ENCODE measurements at places on chromosomes 7 and 10. TPM values are rescaled to one million over a fixed set of nuclear protein-coding genes. Genes with fewer than 3 reads are reported as not detected.

GRCh38 chr7:54331311-54331710 lies 210.9 kb upstream of the VSTM2A start:
- no peak for DNase-seq

DNA sequence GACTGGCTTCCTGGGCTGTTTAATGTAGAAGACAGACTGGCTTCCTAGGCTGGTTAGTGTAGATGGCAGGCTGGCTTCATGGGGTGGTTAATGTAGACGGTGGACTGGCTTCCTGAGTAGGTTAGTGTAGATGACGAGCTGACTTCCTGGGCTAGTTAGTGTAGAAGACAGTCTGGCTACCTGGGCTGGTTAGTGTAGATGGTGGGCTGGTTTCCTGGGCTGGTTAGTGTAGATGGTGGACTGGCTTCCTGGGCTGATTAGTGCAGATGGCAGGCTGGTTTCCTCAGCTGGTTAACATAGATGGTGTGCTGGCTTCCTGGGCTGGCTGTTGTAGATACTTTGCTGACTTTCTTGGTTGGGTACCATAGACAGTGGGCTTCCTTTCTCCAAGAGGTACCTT lies 122.9 kb upstream of the PPP2R2D start:
- DNase-seq, result no peak

GRCh38 chr7:148379677-148380076 lies 210.9 kb upstream of the C7orf33 start:
- DNase-seq, result no peak

- DNase-seq, result no peak
Measured at GRCh38 chr7:158026636-158027265, 560.9 kb downstream of the PTPRN2 start.

DNA sequence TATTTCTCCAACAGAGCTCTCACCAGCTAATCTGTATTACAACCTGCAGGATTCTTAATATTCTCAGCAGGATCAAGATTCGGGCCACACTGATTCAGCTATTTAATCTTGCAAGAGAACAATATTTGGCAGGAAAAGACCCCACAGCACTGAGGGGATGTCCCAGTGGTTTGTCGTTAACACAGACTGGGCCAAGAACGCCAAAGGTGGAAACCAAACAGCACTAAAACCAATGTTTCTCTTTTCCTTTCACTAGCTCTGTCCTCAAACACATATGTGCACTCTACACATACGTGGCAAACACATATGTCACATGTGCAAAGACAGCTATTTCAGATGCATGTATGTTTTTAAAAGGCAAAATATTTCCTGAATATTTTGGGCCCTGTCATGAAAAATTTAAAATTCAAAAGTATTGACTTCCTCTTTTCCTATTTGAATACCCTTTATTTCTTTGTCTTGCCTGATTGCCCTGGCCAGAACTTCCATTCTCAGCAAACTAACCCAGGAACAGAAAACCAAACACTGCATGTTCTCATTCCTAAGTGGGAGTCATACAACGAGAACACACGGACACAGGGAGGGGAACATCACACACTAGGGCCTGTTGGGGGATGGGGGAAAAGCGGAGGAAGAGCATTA lies 51.7 kb upstream of the NEBL start:
- no peak for DNase-seq

DNA sequence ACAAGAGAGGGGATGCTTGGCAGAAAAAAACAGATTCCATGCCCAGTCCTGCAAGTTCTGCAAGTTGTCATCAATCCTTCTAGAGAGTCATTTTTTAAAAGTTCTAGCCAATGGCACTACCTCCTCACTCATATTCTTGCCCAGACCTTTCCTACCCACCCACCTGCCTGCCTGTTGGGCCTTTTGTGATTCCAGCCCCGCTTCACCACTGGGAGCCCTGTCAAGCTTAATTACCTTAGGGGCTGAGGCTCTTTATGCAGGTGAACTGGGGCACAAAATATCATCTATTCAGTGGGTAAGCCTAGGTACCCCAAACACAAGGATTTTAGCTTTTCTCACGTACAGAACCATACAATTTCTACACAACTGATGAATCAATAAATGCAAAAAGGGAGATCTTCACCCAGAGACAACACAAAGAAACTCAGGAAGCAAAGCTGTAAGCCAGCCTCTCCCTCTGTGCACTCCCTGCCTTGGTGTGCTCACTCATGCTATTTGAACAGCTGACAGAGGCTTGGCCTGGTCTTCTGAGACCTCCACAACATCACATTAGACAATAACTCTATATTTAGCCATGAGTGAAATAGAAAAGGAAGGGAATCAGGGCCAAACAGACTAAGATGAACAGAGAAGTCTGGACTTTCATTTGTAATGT lies 222.6 kb downstream of the HTR7 start:
- no peak for DNase-seq

DNA sequence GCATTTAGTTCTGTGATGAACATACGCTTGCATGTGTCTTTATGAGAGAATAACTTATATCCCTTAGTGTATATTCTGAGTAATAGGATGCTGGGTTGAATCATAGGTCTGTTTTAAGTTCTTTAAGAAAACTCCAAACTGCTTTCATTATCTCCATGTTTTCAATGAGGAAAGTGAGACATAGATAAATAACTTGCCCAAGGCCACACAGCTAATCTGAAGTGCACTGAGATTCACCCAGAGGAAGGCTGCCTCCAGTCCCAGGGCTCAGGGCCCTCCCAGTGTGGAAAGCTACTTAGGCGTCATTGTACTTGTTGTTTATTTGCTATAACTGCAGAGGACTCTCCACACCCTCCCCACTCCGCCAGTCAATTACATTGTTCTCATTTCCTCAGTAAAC lies 126.7 kb downstream of the INHBA start:
- DNase-seq, result no peak

GRCh38 chr10:76901701-76902100 lies 735.9 kb downstream of the KCNMA1 start:
- no peak for DNase-seq

- DNase-seq, result no peak
Measured at GRCh38 chr10:3593611-3594010, 191.4 kb downstream of the KLF6 start.

DNA sequence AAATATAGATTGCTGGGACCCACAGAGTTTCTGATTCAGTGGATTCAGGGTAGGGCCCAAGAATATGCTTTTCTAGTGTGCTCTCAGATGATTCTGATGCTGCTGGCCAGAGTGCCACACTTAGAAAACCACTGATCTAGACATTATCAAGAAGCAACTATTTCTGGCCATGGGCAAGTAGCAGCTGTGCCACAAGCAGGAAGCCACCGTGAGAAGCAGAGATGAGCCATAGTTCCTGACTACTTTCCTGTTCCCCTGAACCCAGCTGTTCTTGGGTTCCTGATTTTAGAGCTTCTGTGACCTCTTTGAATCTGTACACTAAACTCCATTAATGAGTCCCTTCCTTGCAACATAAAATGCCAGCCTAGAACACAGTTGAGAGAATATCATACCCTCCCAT lies 38.1 kb upstream of the PIK3AP1 start:
- no peak for DNase-seq

GRCh38 chr7:50413561-50413960 lies 36.6 kb downstream of the FIGNL1 start:
- DNase-seq, result no peak

GRCh38 chr7:141128931-141129330 lies 55.1 kb downstream of the TMEM178B start:
- DNase-seq, result no peak

GRCh38 chr10:49001402-49001801 lies 61.8 kb upstream of the LRRC18 start:
- no peak for DNase-seq

DNA sequence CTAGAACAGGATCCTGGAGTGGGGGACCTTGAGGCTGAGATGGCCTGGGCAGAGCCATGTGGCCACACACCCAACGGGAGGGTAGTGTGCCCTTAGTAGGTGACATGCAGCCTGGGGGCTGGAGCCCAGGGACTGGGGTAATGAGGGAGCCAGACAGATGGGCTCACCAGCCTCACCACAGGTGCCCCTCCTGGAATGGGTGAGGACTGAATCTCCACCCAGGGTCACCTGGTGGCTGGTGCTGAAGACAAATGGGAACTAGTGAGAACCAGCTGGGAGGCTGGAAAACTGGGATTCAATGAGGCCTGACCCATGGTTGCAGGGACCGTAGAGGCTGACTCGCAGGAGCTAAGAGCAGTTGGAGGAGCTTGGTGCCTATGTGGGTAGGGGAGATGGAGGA lies 6.1 kb downstream of the ZP3 start:
- no peak for DNase-seq

DNA sequence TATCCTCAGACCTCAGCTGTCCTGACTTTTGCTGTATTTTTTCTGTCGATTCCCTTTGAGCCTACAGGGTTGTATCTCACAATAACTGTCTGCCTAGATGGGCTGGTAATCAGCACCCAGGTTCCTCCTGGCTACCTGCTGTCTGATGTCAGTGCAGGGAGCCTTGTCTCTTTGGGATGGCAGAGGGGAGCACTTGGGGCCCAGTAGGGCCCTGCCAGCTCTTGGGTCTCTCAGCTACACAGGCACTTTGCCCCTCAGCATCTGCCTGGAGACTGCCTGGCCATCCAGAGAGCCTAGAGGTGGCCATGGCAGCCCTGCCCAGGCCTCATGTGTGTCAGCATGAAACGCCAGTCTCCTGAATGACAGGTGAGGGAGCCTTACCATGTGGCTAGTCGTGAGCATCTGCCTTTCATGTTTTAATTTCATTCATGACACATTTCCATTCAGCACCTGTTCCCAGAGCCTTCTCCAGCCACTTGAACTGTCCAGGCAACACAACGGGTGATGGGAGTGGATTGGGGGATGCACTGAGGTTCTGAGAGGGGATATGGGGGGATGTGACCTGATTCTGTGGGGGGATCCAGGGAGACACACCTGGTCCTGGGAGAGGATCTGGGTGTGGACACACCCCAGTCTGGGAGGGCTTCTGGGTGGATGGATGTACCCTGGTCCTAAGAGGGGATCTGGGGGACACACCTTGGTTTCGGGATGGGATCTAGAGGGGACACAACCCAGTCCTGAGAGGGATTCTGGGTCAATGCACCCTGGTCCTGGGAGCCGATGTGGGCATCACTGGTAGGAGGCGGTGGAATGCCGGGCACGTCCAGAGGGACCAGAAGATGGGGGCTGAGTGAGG lies 21.9 kb downstream of the ADCY1 start:
- DNase-seq, result no peak

- no peak for DNase-seq
Measured at GRCh38 chr10:51400392-51401096, 298.9 kb downstream of the CSTF2T start.

GRCh38 chr10:70586348-70586930 lies 16.1 kb downstream of the PRF1 start:
- no peak for DNase-seq

DNA sequence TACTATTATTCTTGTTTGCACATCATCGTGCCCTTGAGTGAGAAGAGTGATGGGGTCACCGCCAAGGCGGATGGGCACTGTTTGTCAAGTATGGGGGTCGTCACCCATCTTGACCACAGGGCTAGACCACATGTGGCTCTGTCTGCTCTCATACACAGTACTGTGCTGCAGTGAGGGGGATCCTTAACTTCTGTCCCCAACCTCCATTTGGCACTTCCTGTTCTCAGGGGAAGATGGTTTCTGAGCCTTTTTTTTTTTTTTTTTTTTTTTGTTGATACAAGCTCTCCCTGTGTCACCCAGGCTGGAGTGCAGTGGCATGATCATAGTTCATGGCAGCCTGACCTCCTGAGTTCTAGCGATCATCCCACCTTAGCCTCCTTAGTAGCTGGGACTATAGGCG lies 13.6 kb downstream of the WBP1L start:
- DNase-seq, result no peak

DNA sequence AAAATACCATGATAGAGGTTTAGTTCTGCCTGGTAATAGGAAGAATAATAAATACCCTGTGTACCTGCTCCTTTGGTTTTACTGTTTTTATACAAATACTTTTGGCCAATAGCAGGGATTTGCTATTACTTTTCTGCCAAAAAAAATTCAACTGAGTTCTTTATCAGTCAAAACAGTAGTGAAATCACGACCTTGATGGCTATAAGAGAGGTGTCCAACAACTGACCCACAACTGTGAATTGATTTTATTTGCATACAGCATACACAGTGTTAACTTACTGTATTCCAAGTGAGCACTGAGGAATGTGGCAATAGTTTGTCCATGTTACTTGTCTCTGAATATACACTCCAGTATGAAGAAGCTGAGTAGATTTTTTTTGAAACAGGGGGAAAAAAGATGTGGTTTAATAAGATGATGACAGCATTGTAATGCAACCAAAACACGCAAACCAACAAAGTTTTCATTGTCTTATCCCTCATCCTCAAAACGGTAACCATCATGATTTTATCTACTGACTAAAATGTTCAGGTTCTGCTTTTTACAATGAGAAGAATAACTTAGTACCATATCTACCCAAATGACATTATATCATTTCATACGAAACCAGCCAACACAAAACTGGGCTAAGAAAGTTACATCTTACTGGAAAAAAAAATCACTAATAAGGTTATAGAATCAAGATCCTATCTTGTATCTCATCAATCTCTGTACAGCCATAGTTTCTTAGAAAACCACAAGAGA lies 63.3 kb downstream of the GSAP start:
- no peak for DNase-seq

DNA sequence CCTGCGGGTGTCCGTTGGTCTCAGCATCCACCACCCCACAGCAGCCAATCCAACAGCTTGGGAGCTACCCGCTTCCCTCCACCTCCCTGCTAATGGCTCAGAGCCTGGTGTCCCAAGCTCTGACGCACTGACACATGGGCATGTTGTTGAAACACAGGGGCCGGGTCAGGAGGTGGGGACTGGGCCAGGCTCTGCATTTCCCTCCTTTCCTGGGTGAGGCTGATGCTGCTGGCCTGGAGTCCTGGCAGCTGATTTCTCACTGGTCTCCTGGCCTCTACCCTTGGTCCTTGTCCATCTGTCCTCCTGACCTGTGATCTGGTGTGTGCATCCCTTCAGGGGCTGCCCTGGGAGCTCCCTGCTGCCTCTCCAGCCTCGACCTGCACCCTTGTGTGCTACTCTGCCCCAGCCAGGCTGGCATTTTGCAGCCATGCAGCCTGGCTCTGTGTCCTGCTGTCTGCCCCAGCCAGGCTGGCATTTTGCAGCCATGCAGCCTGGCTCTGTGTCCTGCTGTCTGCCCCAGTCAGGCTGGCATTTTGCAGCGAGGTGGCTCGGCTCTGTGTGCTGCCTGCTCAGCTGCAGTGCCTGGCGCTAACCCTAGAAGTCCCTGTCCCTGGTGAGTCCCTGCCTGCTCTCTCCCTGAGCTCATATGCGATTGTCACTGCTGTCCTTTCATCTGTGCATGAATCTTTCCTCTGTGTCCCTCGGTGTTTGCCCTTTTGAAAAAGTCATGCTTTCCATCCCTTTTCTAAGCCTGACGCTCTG lies 14.0 kb downstream of the AMZ1 start:
- DNase-seq, result no peak

MBLAC1 gene
- total RNA-seq, result 0.52 TPM

CCL24 gene
- not detected for total RNA-seq

TMEM130 gene
- total RNA-seq, result 2.5 TPM

GSDME gene
- 19.8 TPM for total RNA-seq

IKZF1 gene
- total RNA-seq, result 1.2 TPM

AKR1C8 gene
- 0.12 TPM for total RNA-seq

TMEM229A gene
- total RNA-seq, result not detected

ZNF736 gene
- 5.0 TPM for total RNA-seq

TMEM176B gene
- total RNA-seq, result 0.27 TPM

EXOC6 gene
- total RNA-seq, result 8.8 TPM

LEP gene
- not detected for total RNA-seq

PIP gene
- total RNA-seq, result not detected

TMEM139 gene
- total RNA-seq, result 0.62 TPM

UNCX gene
- total RNA-seq, result not detected
